ENCODE measurements at places on chromosomes 3 and 15. TPM values are rescaled to one million over a fixed set of nuclear protein-coding genes. Genes with fewer than 3 reads are reported as not detected.
A peak's percentile ranks its signal among the peaks of the same experiment; 100 is the strongest.

DNA sequence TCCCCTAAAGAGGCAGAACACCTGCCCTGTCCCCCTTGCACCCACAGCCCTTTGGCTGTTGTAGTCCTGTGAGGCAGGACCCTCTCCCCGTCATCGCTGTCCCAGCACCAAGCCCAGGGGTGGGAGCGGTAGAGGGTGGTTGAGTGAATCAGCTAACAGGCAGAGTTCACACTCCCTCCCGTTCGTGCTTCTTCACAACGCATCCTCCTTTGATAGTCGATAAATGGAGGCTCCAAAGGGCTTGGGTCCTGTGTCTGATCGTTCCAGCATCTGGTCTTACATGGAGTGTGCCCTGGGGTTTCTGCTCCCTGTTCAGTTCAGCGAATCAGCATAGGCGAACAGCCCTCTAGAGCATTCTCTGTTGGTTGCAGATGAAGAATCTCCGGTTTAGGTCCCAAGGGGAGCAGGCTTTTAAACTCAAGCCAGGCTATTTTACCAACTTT, 820 bp upstream of the HMCES start:
- peak overlapping the region; percentile 92 for H3K27ac ChIP-seq
- peaks cover 5% of the 10 kb centered on the region for H3K36me3 ChIP-seq
- DNase-seq = no peak
- H3K4me3 ChIP-seq = peak overlapping the region; percentile 86
- H3K27me3 ChIP-seq = no peaks in the 10 kb centered on the region

GRCh38 chr15:96369351-96369750, 38.9 kb downstream of the NR2F2 start:
- DNase-seq = no peak
- H3K36me3 ChIP-seq = no peaks in the 10 kb centered on the region
- peaks cover 10% of the 10 kb centered on the region for H3K27me3 ChIP-seq
- H3K4me3 ChIP-seq = no peak overlapping the region

The GOLGA6B gene
- total RNA-seq = not detected

DNA sequence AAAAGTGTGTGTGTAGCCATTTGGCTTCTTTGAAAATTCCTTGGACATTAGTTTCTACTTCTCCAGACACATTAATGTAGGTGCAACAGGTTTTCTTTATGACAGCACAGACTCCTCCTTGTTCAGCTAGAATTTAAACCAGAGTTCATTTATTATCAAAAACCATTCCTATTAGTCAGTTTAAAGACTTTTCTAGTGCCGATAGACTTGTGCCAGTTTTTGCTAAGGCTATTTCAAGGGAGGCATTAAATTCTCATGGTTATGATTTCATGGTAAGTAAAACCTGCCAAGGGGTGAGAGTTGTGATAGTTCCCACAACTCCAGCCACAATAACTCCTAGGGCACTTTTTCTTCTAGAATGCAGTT, 20.6 kb upstream of the SENP7 start:
- no peaks in the 10 kb centered on the region for H3K4me1 ChIP-seq
- H3K27me3 ChIP-seq = no peaks in the 10 kb centered on the region
- H3K27ac ChIP-seq = no peak overlapping the region

The PTPN9 gene
- total RNA-seq = 9.2 TPM

- no peak overlapping the region for H3K27ac ChIP-seq
- no peaks in the 10 kb centered on the region for H3K27me3 ChIP-seq
- no peak for DNase-seq
- peaks cover 4% of the 10 kb centered on the region for H3K4me1 ChIP-seq
These were observed 1.6 kb upstream of the LEO1 start for GRCh38 chr15:51973220-51973619.

DNA sequence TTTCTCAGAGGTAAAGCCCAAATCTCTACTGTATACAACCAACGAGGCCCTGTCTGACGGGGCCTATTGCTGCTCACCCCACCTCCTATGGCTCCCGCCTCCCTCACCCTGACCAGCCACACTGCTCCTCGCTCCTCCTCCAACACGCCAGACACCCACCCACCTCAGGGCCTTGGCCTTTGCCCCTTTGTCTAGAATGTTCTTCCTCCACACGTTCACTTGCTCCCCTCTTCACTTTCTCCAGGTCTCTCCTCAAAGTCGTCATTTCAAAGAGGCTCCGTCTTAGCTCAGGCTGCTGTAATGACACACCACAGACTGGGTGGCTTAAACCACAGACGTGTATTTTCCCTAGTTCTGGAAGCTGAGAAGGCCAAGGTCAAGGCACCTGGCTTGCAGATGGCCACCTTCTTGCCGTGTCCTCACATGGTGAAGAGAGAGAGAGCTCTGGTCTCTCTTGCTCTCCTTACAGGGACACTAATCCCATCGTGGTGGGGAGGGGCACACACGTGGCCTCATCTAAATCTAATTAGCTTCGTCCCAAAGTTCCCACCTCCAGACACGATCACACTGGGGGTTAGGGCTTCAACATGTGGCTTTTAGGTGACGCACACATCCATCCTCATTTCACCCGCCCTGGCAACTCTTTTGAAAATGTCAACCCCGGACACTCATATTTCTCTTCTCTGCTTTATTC, 98.2 kb downstream of the TLE3 start:
- no peak for DNase-seq
- no peaks in the 10 kb centered on the region for H3K27me3 ChIP-seq
- H3K4me1 ChIP-seq = no peaks in the 10 kb centered on the region
- H3K4me3 ChIP-seq = no peak overlapping the region
- no peaks in the 10 kb centered on the region for H3K36me3 ChIP-seq

The HRH1 gene
- 1.3 TPM for total RNA-seq

DNA sequence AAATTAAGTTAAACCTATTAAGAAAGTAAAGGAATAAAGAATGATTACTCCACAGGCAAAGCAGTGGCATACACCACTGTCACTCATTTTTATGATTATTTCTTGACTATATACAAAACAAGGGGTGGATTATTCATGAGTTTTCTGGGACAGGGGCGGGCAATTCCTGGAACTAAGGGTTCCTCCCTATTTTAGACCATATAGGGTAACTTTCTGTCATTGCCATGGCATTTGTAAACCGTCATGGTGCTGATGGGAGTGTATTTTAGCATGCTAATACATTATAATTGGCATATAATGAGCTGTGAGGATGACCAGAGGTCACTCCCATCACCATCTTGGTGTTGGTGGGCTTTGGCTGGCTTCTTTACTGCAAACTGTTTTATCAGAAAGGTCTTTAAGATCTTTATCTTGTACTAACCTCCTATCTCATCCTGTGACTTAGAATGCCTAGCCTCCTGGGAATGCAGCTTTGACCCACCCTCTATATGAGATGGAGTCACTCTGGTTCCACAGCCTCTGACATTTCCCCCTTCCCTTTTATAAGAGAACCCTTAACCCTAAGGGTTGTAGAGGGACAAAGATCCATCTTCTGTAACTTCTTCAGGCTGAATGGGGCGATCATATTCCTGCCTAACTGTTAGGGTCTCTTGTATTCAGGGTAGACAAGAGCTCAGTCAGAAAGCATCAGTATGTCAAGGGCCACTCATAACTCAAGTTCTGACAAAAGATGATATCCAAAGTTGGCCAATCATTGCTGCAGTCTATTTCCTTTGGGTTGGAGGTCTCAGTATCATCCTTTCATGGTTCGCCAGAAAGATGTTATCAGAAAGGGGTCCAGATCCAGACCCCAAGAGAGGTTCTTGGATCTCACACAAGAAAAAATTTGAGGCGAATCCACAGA, 79.5 kb upstream of the LIPC start:
- no peak for DNase-seq
- H3K36me3 ChIP-seq = no peaks in the 10 kb centered on the region
- no peak overlapping the region for H3K27ac ChIP-seq
- no peaks in the 10 kb centered on the region for H3K27me3 ChIP-seq
- no peaks in the 10 kb centered on the region for H3K4me1 ChIP-seq
- no peak overlapping the region for H3K4me3 ChIP-seq

GRCh38 chr3:185989511-185989910, 51.7 kb upstream of the TRA2B start:
- no peaks in the 10 kb centered on the region for H3K27me3 ChIP-seq
- no peak overlapping the region for H3K4me3 ChIP-seq
- no peaks in the 10 kb centered on the region for H3K4me1 ChIP-seq
- H3K27ac ChIP-seq = no peak overlapping the region
- H3K36me3 ChIP-seq = no peaks in the 10 kb centered on the region
- no peak for DNase-seq

- no peaks in the 10 kb centered on the region for H3K36me3 ChIP-seq
- no peak overlapping the region for H3K4me3 ChIP-seq
- no peak for DNase-seq
- no peaks in the 10 kb centered on the region for H3K4me1 ChIP-seq
These were observed 59.5 kb upstream of the SLC6A11 start for GRCh38 chr3:10756546-10756945.

DNA sequence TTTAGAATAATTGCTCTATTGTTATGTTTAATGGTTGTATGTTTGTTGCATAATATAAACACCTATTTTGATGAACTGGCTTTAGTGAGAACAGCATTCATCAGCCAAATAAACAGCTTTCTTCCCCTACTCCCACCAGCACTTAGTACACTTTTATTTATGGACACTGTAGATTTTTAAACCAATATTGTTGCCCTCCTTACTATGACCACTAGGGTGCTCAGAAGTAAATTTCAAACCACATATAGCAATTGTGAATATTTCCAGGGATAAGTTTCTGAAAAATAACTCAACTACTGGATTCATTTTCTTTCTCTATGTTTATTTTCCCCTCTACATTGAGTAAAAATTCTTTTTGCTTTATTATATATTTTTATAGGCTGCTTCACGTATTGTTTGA, 84.7 kb upstream of the PTX3 start:
- H3K4me3 ChIP-seq = no peak overlapping the region
- no peaks in the 10 kb centered on the region for H3K36me3 ChIP-seq
- no peaks in the 10 kb centered on the region for H3K4me1 ChIP-seq

GRCh38 chr3:181839039-181839915, 127.6 kb downstream of the SOX2 start:
- peak; percentile 15 for DNase-seq
- no peaks in the 10 kb centered on the region for H3K27me3 ChIP-seq
- H3K27ac ChIP-seq = peak overlapping the region; percentile 17
- H3K4me3 ChIP-seq = peak overlapping the region; percentile 18
- no peaks in the 10 kb centered on the region for H3K36me3 ChIP-seq

DNA sequence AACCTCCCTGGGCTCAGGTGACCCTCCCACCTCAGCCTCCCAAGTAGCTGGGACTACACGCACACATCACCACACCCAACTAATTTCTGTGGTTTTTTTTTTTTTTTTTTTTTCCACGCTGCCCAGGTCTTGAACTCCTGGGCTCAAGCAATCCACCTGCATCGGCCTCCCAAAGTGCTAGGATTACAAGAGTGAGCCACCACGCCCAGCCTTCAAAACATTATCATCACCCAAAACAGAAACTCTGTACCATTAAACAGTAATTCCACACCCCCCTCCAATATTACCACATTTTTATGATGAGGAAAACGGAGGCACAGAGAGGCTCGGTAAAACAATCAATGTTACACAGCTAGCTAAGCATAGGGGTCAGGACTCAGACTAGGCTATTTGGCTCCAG, 4.0 kb downstream of the IMP3 start:
- H3K4me3 ChIP-seq = no peak overlapping the region
- H3K27me3 ChIP-seq = no peaks in the 10 kb centered on the region
- peaks cover 5% of the 10 kb centered on the region for H3K4me1 ChIP-seq
- H3K27ac ChIP-seq = no peak overlapping the region
- no peaks in the 10 kb centered on the region for H3K36me3 ChIP-seq

DNA sequence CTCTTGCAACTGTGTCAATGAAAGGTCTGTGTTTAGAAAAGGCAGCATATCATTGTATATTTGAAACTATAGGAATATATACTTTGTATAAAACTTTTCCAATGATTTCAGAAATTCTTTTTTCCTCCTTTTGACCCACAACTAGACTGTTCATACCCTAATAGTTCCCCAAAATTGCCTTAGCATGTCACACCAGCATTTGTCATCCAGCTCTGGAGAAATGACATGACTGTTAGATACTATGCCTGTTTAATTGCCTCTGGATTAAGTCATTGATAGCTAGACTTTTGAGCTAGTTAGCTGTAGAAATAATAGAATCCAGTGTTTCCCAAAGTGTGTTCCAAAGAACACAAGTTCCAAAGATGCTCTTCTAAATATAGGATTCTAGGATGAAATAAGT, 32.4 kb downstream of the B3GALNT1 start:
- no peaks in the 10 kb centered on the region for H3K36me3 ChIP-seq
- no peaks in the 10 kb centered on the region for H3K27me3 ChIP-seq
- H3K4me1 ChIP-seq = peaks cover 6% of the 10 kb centered on the region
- no peak overlapping the region for H3K4me3 ChIP-seq
- DNase-seq = no peak

The LSAMP gene
- 5.5 TPM for total RNA-seq

DNA sequence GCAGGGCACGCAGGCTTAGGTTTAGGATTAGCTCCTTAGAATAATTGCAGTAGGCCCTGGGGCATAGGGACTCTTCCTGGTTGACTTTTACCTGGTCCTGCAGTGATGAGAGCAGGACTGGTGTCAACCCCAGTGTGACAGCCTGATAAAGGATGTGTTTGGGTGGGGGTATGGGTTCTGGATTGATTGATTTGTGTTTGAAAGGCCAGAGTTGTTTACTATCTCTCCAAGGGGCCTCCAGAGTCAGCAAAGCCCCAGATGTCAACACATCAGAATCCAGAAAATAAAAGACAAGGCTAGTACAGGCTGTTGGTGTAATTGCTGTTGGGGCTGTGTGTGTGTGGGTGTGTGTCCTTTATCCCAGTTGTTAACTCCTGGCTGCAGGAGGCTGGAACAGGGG, 122.3 kb downstream of the CHRNA7 start:
- no peak overlapping the region for H3K4me3 ChIP-seq
- no peaks in the 10 kb centered on the region for H3K27me3 ChIP-seq
- H3K4me1 ChIP-seq = no peaks in the 10 kb centered on the region
- H3K36me3 ChIP-seq = no peaks in the 10 kb centered on the region

The ZNF774 gene
- 7.2 TPM for total RNA-seq

GRCh38 chr3:152309535-152310307, 41.0 kb downstream of the MBNL1 start:
- peaks cover 31% of the 10 kb centered on the region for H3K4me1 ChIP-seq
- H3K36me3 ChIP-seq = no peaks in the 10 kb centered on the region
- no peaks in the 10 kb centered on the region for H3K27me3 ChIP-seq
- H3K27ac ChIP-seq = no peak overlapping the region
- no peak overlapping the region for H3K4me3 ChIP-seq

The RTP4 gene
- total RNA-seq = 1.1 TPM

- DNase-seq = no peak
- H3K27ac ChIP-seq = no peak overlapping the region
These were observed 5.7 kb downstream of the THBS1 start for GRCh38 chr15:39586387-39587095.

DNA sequence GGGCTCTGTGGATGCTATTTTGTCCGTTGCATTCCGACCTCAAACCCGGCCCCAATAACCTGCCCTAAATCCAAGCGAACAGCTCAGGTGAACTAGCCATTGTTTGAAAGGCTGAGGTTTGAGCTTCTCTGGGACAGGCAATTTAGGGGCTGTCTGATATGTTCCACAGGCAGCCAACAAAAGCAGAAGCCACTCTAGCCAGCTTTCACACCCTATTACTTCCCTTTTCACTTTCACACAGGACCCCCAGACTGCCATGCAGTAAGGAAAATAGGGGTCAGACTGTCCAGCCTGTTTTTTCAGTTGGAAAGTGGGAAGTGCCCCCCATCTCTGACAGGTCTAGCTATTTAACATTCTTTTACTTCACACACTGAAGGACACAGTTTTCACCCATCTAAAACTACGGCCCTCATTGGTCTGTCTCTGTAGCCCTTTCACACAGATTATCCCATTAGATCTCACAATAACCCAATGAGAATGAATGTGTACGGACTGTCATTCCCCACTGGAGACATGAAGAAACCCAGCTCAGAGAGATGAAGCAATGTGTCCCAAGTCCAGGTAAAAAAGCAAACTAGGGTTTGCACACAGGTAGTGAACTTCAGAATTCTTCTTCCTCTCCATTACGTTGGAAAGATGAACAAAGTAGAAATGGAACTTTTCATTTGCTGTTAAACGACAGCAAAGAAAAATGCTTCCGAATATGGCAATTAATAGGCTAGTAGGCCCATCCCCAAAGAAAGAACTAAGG, 1.9 kb downstream of the CCDC12 start:
- H3K4me3 ChIP-seq = peak overlapping the region; percentile 68
- H3K27ac ChIP-seq = no peak overlapping the region
- no peaks in the 10 kb centered on the region for H3K27me3 ChIP-seq

Data from pancreas (tissue), 10 donors.